ENCODE measurements at places on chromosomes 7 and 10.

DNA sequence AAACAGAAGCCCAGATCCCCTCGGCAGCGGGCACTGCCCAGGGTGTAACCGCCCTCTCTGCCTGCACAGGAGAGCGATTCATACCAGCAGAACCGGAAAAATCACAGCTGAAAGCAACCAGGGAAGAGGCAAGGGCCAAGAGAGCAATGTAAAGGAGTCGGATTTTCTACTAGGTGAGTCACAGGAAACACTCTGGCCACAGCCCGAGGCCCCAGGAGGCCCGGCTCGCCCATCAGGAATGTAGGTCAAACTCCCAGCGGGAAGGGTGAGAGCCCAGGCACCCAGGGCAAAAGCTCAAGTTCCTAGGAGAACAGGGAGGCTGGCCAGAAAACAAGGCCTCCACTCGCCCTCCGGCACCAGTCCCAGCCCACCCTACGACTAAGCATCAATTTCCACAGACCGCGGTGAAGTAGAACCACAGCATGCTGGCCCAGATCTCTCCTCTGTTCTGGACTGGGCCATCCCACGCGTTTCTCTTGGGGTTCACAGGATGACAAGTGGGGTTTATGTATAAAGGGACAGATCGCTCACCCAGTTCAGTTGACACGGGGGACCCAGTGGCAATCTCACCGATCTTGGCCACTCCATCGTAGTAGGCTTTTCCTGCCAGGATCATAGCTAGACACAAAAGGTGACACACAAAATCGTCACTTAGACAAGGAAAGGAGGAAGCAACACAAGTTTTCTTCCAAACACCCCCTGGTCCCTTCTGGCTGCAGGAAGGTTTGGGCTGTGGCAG, 46.2 kb downstream of the BAIAP2L1 start:
- no peak for DNase-seq

DNA sequence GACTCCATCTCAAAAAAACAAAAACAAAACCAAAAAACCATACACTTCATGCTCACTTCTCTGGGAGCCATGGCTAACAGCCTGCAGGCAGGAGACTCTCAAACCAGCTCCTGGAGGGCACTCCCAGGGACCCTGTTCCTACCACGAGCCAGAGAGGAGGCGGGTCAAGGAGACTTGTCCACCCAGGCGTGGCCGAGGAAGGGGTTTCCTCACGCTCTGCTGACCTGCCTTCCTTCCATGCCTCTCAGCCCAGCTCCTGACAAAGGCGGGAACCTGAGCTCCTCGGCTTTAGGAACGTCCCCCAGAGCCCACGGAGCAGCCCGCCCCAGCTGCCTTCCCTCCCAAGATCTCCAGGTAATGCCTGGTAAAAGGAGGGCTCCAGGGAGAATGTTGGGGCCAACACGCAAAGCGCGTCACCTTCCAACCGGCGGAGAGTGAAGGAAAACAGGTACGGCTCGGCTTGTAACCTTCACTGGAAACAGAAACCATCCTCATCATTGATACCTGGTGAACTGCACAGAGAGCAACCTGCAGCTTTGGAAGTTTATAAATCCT, 9.5 kb downstream of the GPR146 start:
- DNase-seq, result no peak

DNA sequence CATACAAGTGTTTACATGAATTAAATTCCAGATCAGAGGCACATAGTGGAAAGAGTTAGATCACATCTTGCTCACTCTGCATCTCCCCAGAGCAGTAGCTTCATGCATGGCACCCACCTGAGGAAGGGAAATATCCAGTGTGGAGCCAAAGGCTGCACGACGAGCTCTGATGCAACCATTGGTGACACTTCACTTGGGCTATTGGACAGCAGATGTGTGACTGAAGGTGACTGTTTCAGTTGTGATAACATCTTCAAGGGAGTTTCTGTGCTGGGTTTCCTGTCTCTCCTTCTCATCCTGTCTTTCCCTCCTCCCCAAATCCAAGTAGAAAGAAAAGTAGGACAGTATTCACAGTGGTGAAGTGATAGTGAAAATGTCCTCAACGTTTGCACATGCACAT, 115.0 kb downstream of the TAF3 start:
- no peak for DNase-seq

GRCh38 chr7:101768280-101768679, 49.1 kb upstream of the CUX1 start:
- no peak for DNase-seq

- DNase-seq, result no peak
Measured at GRCh38 chr7:5420881-5421713, 2.5 kb downstream of the TNRC18 start.

- no peak for DNase-seq
Measured at GRCh38 chr7:23129036-23129435, 23.5 kb downstream of the KLHL7 start.

DNA sequence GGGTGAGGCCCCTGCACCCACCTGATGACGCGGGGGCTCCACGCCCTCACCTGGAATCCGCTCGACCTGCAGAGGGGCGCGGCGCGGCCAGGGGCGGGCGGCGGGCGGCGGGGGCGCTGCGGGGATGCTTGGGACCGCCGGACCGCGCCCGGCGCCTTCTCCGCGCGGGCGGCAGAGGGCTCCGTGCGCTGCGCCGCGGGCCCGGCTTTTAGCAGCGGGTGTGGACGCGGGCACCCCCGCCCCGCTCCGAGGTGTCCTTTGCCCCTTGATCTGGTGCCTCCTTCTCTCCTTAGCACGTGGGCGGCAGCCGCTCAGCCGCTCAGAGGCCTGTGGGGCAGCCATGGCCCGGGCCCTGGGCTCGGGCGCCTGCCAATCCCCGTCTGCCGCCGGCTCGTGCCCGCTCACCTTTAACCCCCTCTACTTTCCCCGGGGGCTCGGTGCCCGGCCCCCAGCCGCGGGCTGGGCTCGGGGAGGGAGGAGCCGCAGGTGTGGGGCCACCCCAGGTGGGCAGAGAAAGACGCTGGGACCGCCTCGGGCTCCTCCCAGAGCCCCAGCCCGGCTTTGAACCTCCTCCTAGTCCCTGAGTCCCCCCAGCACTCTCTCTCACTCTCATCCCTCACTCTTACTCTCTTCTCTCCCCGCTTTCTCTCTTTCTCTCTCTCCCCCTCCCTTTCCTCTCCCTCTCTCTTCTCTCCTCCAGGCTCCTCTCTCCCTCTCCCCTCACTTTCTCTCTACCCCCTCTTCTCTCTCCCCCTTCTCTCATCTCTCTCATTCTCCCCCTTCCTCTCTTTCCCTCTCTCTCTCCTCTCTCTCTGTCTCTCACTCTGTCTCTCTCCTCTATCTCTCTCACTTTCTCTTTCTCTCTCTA, 19.7 kb upstream of the VPS37D start:
- no peak for DNase-seq

DNA sequence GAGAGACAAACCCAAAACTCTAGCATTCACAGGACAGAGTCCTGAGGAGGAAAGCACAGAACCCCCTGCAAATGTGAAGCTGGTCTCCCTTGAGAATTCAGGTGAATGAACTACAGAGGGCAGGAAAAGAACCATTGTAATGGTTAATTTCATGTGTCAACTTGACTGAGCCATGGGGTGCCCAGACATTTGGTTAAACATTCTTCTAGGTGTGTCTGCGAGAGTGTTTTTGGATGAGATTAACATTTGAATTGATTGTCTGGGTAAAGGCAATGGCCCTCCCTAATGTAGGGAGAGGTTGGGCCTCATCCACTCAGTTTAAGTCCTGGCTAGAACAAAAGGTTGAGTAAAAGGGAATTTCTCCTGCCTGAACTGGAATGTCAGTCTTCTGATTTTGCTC, 15.7 kb upstream of the CDK1 start:
- DNase-seq, result no peak

DNA sequence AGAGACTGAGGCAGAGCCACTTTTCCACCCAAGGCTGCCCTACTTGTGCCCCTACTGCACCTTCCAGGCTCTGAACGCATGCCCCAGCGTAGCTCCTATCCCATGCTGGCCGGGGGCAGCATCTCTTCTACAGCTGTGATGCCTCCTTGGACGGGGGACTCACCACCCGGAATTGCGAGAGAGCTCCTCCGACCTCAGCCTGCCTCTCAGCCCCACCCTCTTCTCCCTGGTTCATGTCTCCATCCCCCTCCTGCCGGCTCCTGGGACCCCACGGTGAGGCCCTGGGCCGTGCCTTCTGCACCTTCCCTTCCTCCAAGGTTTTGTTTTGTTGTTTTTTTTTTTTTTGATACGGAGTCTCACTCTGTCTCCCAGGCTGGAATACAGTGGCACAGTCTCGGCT, 112.4 kb downstream of the MICALL2 start:
- no peak for DNase-seq

All from stimulated activated CD4-positive, alpha-beta T cell treated with anti-CD3 and anti-CD28 coated beads, Interleukin-1b, Interleukin-23, amount 100 ng/mL, for 4 hours (primary cell).